Activated B cell treated with CpG ODN at 0.5 μM for 24 hours (primary cell): ENCODE measurements at places on chromosomes 3 and 15.

DNA sequence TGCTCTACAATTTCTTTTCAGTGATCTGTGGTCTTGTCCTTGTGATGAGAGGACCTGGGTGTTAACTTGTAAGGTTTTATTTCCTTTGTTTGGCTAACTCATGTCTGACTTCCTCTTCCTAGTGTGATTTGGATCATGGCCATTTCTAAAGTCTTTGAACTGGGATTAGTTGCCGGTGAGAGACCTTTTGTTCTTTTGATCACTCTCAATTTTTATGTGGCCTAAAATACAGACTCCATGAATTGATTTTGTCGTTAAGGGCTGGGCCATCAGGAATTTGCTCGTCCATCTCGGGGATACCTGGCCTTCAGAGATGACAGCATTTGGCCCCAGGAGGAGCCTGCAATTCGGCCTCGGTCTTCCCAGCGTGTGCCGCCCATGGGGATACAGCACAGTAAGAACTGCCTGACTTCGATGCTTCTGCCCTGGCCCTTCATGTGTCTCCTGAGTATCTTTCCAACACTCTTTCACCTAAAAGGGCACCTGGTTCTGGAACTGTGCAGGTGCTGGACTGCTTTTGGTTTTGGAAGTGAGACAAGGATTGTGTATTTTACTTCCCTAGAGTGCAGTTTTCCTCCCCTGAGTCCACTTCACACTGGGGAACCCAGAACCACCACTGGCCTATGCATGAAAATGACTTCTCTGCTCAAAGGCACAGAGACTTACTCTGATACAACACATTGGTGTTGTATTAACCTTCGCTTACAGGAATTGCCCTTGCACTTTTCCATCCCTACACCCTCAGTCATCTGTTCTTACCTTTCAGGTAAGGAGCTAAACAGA is 13.1 kb upstream of the LRRC2 start:
- H3K4me1 ChIP-seq = peaks cover 2% of the 10 kb centered on the region
- H3K4me3 ChIP-seq = no peak overlapping the region
- no peak overlapping the region for H3K27ac ChIP-seq
- H3K36me3 ChIP-seq = no peaks in the 10 kb centered on the region

DNA sequence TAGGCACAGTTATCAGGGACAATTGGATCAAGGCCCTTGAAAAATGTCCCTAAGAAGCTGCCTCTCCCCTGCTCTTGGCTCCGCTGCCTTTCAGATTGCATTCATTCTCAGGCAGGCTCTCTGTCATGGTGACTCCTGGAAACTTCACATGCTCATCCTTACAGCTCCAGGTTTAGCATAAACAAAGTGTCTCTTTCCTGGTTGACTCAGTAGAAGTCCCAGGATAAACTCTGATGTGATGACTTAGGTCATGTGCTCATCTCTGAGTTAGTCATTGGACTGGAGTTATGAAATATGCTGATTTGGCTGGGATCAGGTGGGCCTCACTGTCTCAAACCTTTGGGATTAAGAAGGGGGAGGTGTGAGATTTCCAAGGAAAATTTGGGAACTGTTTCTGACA is 243.8 kb downstream of the ZNF621 start:
- no peak overlapping the region for H3K4me3 ChIP-seq
- no peak overlapping the region for H3K27ac ChIP-seq
- DNase-seq = no peak
- no peaks in the 10 kb centered on the region for H3K27me3 ChIP-seq

DNA sequence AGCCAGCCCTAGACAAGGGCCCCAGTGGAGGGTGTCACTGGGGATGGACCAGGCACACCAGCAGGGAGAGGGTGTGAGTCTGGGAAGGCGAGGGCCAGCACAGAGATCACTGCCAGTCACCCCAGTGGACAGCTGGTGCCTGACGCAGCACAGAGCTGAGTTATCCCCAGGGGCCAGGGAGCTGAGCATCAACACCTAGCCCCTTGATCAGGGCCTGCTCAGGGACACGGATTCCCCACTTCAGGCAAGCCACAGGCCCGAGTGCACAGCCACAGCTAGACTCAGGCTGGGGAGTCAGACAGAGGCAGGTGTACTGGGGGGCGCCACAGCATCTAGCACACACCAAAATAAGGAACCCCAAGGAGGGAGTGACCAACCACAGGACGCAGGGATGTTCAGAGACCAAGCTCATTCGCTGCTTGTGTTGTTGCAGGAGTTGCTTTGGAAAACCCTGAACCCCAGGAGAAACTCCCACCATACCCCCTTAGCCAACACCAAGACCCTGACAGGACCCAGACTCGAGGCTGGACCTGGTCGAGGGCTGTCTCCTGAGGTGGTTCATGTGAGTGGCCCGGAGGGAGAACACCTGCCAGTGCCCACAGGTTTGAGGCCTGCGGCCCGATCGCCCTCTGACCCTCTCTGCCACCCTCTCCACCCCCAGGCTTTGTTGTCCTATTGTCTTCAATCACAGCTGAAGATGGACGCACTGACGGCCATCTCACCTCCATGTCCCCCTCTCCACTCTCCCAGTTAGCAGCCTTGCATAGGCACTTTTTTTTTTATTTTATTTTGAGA is 146.8 kb downstream of the TPRA1 start:
- DNase-seq = no peak
- H3K27ac ChIP-seq = no peak overlapping the region
- H3K4me1 ChIP-seq = no peaks in the 10 kb centered on the region

DNA sequence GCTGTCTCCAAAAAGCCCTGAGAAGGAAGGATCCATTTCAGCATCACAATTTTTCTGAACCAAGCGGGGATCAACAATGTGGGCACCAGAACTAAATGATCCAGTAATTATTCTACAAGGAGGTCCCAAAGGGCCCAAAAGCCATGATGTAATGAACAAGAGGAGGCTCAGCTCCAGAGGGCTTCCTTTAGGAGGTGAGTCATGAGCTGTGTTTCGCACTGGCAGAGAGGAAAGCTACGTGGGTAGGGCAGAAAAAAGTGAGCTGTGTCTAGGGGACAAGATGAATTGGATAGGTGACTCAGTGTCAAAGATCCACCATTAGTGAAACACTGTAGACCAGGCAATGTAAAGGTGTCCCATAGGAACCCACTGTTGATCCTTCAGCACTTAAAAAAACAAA is 113.4 kb downstream of the RORA start:
- DNase-seq = no peak
- H3K36me3 ChIP-seq = no peaks in the 10 kb centered on the region
- H3K27ac ChIP-seq = no peak overlapping the region
- H3K4me1 ChIP-seq = no peaks in the 10 kb centered on the region
- H3K4me3 ChIP-seq = no peak overlapping the region

DNA sequence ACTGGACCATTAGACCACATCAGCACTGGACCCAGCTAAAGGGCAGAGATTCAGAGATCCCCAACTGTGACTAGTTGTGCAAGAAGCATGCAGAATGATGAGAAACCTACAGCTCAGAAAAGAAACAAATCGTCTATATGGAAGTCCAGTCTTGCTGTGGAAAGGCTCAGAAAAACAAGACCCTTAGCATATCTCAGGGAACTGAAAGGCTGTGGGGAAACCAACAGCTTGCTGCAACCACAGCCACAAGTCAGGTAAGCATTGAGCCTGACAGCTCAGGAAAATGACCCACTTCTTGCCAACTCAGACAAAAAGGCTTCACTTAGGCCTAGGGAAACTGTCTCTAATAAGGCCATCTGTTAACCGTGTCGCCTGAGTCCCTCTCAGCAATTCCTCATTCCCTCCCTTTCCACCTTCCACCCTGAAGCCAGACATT is 145.6 kb downstream of the LSAMP start:
- H3K27ac ChIP-seq = no peak overlapping the region
- H3K36me3 ChIP-seq = no peaks in the 10 kb centered on the region
- H3K27me3 ChIP-seq = no peaks in the 10 kb centered on the region

DNA sequence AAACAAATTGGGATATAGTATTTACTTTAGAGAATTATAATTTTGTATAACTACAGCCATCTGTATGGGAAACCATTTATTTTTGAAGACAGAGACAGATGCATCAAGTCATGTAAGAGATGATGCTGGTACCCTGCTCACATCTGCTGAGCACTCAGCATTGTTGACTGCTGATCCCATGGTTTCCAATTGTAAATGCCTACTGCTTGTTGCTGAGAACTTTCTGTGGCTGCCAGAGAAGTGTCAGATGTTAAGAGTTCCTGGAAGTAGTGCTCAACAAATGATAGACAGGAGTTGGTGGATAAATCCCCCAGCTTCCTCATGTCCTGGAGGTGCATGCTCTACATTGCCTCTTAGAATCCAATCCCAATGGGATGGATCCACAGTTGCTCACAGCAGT is 167.1 kb downstream of the OXSM start:
- H3K36me3 ChIP-seq = no peaks in the 10 kb centered on the region
- no peaks in the 10 kb centered on the region for H3K4me1 ChIP-seq
- H3K4me3 ChIP-seq = no peak overlapping the region
- no peaks in the 10 kb centered on the region for H3K27me3 ChIP-seq
- no peak overlapping the region for H3K27ac ChIP-seq
- DNase-seq = no peak

DNA sequence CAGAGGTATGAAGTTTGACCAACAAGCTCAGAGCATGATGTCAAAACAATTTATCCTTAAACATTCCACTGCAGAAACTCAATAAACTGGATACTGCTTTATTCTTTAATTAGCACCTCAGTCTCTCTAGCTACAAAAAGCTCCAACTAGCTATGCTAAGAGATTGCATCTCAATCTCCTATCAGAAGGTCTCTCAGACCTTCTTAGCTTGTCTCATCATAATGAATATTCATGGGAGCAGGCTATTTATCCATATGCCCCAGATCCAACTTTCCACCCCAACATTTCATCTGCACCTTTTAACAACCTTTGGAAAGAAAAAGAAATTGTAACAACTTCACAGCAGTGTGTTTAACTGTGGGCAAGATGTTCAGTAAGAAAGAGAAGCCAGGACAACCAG is 11.3 kb upstream of the ZCWPW2 start:
- H3K36me3 ChIP-seq = peaks cover 29% of the 10 kb centered on the region
- H3K4me1 ChIP-seq = no peaks in the 10 kb centered on the region
- no peak overlapping the region for H3K27ac ChIP-seq
- no peak overlapping the region for H3K4me3 ChIP-seq
- no peaks in the 10 kb centered on the region for H3K27me3 ChIP-seq
- DNase-seq = no peak

DNA sequence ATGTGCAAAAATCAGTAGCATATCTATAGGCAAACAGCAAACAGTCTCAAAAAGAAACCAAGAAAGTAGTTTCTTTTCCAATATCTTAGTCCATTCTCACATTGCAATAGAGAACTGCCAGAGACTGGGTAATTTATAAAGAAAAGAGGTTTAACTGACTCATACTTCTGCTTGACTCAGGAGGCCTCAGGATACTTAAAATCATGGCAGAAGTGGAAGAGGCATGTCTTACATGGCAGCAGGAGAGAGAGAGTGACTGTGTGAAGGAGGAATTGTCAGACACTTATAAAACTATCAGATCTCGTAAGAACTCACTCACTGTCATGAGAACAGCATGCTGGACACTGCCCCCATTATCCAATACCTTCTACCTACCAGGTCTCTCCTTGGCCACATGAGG is 327.9 kb upstream of the EPHA3 start:
- H3K27ac ChIP-seq = no peak overlapping the region
- H3K4me3 ChIP-seq = no peak overlapping the region

DNA sequence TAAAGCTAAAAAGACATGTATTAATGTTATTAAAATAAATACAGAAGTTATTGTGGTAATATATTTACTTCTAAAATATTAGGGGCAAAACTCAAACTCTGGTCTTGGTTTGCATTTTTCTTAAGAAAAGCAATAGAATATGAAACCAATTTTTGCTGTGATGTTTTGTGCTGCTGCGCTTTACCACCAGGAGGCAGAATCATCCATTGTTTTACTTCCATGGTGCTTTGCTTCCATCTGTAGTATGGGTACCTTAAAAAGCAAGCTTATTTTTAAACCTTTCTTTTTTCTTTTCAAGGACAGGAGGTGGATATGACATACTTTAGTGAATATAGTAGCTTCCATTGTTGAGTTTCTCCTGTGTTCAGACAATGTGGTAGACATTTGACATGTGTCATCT is 46.6 kb upstream of the MRPL3 start:
- H3K27ac ChIP-seq = no peak overlapping the region
- H3K4me3 ChIP-seq = no peak overlapping the region
- H3K4me1 ChIP-seq = no peaks in the 10 kb centered on the region
- no peaks in the 10 kb centered on the region for H3K36me3 ChIP-seq
- no peak for DNase-seq

GRCh38 chr15:98000249-98001203 is 40.0 kb downstream of the ARRDC4 start:
- peaks cover 9% of the 10 kb centered on the region for H3K4me1 ChIP-seq
- DNase-seq = no peak
- H3K27ac ChIP-seq = no peak overlapping the region
- H3K36me3 ChIP-seq = no peaks in the 10 kb centered on the region

DNA sequence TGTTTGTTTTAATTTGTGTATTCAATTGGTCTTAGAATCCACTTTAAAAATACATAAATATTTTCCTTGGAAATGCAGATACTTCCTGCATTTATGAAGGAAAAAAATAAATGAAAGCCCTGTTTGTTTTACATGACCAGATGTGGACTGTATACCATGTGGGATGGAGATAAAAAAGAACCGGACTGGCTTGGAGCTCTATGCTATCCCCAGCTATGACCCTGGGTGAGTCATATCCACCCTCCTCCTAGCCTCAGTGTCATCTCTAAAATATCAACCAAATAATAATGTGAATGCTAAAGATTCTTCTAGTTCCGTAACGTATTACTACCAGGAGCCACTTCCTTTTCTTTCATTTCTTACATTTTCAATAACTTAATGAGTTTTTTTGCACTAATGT is 44.5 kb upstream of the PDZRN3 start:
- H3K4me1 ChIP-seq = no peaks in the 10 kb centered on the region
- H3K27me3 ChIP-seq = no peaks in the 10 kb centered on the region
- no peaks in the 10 kb centered on the region for H3K36me3 ChIP-seq
- H3K4me3 ChIP-seq = no peak overlapping the region

- no peaks in the 10 kb centered on the region for H3K4me1 ChIP-seq
- no peaks in the 10 kb centered on the region for H3K36me3 ChIP-seq
Measured at GRCh38 chr3:118912188-118912587, 122.5 kb downstream of the IGSF11 start.

DNA sequence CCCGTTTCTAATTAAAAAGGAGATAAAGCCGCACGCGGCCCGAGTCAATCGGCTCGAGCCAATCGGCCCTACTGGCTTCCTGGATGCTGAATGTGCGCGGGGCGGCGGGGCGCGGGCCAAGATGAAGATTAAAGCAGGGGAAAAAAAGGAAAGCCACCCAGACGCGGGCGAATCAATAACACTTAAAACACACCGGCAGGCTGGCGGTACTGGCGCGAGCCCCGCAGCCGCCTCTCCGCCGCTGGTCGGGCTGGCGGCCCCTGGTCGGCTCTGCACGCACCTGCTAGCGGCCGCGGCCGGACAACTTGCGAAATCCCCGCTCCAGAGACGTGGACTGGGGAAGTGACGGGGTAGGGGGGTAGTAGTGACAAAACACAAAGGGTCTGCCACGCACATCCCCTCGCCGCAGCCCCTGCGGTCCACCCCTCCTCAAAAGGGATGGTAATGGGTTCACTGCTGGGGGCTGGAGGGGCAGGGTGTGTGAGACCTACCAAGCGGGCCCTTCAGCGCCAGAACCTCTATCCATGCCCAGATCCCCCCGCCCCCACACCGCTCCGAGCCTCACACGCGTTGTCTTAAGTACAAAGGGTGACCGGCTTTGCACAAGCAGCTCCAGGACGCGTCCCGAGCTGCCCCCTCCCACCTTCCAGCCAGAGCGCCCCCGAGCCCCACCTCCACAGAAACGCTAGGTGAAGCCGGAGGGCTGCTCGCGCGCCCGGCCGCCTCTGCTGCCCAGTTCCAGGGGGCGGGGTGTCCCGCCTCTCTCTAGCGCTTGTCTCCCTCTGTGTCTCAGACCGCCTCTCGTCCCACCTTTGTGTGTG is 1.4 kb downstream of the WNT7A start:
- H3K36me3 ChIP-seq = no peaks in the 10 kb centered on the region
- H3K4me1 ChIP-seq = peaks cover 15% of the 10 kb centered on the region
- peak overlapping the region; percentile 64 for H3K4me3 ChIP-seq
- DNase-seq = no peak
- peaks cover 49% of the 10 kb centered on the region for H3K27me3 ChIP-seq
